ENCODE measurements at places on chromosomes 3 and 15.

DNA sequence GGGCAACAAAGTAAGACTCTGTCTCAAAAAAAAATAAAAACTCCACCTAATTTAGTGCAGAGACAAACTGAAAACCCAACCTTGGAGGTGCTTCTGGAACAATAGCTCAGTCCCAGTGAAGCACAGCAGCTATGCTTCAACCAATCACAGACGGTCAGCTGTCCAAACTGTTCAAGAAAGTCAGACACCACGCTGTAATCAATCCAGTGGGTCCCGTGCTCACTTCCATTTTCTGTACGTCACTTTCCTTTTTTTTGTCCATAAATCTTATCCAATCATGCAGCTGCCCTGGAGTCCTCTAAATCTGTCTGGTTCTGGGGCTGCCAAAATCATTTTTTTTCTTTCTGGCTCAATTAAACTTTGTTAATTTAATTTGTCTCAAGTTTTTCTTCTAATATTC lies 93.6 kb upstream of the FAM174B start:
- DNase-seq, result no peak

- no peak for DNase-seq
These were observed 35.2 kb downstream of the U2SURP start for GRCh38 chr3:143036557-143036956.

- no peak for DNase-seq
These were observed 73.0 kb downstream of the FAM43A start for GRCh38 chr3:194758716-194759115.

DNA sequence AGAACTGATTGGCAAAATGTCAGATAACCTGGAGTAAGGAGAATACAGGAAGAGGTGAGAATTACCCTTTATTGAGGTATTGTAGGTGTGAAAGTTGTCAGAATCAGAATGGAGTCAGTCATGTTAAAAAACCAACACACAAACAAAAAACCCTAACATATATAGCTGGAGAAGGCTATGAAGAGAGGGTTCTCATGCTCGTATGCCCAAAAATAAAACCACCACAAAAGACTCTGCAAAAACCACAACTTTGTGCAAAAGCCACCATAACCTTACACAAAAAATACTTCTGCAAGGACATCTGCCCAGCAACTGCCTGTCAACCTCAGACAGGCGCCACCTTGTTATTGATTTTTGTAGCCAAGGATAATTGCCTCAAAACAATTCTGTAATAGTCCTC lies 136.0 kb downstream of the CD47 start:
- peak; percentile 80 for DNase-seq

GRCh38 chr3:77204788-77205187 lies 164.9 kb downstream of the ROBO2 start:
- peak; percentile 52 for DNase-seq

GRCh38 chr3:158794936-158795518 lies 6.8 kb upstream of the MFSD1 start:
- DNase-seq, result peak; percentile 49

DNA sequence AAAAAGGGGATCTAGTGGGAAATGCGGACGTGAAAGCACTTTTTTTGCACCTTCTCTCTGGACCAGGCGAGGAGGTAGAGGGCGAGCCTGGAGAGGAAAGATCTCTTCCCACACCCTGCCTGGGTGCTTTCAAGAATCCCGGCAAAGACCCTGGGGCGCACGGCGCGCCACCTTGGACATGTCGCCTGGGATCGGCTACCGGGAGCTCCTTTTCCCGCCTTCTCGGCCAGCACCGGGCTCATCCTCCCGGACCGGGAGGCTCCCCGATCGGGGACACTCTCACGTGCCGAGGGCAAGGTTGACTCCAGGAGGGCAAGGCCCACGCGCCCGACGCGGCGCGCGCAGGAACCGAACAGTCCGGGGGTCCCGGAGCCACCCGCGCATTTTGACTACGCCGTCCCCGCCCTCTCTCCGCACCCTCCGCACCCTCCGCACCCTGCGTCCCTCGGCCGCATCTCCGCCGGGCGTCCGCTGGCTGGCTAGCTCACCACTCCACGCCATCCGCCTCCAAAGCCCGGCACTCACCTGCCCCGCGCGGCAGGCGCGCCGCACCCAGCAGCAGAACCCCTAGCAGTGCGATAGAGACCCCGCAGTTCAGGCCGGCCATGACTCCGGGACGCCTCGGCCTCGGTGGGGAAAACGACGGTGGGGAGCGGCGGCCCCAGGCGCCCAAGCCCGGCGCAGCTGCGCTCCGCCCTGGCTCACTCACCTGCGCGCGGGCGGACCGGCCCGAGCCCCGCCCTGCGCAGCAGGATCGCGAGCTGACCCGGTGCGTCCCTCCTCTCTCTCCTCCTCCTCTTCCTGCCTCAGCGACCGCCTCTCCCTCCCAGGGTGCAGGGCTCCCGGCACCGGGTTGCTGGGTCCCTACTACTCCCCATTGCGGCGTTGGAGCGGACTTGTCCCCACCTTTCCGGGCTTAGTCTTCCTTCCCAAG lies at the start of gene CDCP1:
Gene CDCP1 (minus strand): TSS at position 698 of the 934 bp plus-strand sequence. CDS start 91 bp downstream, at position 607.
- peak; percentile 76 for DNase-seq

DNA sequence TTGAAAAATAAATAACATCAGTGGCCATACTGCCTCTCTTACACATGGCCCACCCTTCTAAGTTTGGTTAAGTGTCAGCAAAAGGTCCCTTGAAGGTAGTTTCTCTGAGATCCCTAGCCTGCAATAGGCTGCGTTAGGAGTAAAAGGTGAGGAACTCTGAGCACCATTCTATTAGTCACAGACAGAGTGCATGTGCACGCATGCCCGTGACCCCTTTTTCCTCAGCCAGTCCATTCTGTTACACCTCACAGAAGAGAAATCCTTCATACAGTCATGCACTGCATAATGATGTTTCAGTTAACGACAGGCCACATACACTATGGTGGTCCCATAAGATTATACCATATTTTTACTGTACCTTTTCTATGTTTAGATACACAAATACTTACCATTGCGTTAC lies 12.5 kb downstream of the RCCD1 start:
- DNase-seq, result no peak

GRCh38 chr3:143963946-143964345 lies 7.7 kb upstream of the DIPK2A start:
- DNase-seq, result no peak

DNA sequence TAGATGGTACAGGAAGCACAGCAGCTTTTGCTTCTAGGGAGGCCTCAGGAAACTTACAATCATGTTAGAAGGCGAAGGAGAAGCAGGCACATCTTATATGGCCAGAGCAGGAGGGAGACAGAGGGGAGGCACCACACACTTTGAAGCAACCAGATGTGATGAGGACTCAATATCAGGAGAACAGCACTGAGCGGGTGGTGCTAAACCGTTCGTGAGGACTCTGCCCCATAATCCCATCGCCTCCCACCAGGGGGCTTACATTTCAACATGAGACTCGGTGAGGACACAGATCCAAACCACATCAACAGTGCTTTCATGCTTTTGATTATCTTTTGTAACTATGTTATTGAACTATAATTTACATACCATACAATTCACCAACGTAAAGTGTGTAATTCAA lies 7.6 kb upstream of the TMEM44 start:
- DNase-seq, result no peak

GRCh38 chr15:90241343-90242192 lies 7.6 kb downstream of the GDPGP1 start:
- no peak for DNase-seq

- no peak for DNase-seq
These were observed 112.2 kb upstream of the LRRFIP2 start for GRCh38 chr3:37286569-37286968.

DNA sequence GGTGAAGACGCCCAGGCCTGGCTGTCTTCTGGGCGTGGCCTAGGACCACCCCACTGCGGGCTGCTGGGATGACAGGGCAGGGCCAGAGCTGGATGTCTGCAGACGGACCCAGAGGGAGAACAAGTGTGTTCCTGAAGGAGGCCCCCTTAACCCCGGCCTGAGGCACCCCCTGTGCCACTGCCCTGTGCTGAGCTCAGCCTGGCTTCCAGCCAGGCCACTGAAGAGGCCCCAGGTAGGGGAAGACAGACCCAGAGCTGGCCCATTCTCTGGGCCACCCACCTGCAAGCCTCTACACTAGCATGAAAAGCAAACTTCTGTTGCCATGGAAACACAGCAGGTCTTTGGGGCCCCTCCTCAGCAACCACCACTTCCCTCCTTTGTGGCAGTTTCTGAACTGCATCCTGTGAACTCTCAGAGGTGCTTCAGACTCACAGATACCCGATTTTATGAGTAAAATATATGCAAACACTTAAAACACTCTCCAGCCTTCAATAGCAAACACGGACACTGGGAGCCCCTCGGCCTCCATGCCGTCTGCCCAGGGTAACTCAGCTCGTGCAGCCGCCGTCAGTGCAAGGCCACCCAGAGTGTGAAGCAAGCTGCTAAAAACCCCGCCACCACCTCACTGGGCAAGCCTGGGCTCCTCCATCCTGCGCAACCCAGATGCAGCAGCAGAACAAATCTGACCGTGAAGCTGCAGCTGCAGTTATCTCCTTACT lies 42.5 kb downstream of the CMTM6 start:
- DNase-seq, result peak; percentile 89

- no peak for DNase-seq
These were observed 123.1 kb upstream of the UMPS start for GRCh38 chr3:124607163-124607562.

DNA sequence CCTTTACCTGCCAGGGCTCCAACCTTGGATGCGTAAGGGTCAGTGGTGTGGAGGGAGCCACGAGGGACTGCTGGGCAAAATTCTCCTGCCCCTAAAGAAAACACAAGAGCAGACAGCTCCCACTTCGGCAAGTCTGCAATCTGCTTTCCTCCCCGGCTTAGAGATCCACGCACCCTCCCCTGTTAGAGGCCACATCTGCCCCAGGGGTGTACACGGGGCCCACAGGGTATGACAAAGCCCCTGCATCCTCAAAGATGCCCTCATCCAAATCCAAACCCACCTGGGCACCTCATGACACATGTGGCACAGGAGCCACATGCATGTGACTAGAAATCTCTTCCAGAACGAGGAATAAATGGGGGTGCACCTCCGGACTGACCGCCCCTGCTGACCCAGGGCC lies 25.5 kb downstream of the ZXDC start:
- DNase-seq, result no peak

GRCh38 chr15:90829942-90830440 lies 38.4 kb upstream of the FURIN start:
- DNase-seq, result no peak

DNA sequence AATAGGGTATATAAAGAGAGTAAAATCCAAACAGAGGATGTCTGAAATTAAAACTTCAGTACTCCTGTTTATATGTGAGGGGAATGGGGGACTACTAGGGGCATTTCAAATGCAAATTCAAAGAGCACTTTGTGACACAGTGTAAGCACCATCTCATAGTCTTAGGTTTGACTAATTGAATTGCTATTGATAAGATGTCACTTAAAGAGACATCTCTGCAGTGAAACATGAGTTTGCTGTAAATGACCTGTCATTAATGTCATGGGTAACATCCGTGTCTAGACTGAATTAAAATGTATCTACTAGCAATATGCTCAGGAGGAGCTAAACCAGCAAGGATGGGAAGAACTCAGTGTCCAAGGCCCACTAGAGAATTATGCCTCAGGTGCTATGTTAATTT lies 41.0 kb downstream of the ROBO1 start:
- no peak for DNase-seq

DNA sequence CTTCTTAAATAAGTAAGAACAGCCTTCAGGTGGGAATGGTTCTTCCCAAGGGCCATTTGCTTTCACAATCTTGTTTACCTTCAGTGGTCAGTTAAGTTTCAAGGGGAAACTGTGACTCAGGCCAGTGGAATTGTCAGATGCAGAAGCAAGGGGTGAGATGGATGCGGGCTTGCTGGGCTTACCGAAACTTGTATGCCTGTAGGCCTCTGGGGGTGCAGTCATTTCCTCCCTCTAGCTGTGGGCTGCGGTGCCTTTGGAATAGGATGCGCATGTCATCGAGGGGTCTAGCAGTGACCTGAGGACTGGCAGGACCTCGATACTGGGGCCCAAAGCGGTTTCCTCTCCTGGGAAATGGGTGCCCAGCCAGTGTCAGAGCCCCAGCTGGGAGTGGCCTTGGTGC lies 121.6 kb downstream of the EEFSEC start:
- no peak for DNase-seq

- DNase-seq, result no peak
These were observed 22.8 kb downstream of the IDH3A start for GRCh38 chr15:78171864-78172472.

DNA sequence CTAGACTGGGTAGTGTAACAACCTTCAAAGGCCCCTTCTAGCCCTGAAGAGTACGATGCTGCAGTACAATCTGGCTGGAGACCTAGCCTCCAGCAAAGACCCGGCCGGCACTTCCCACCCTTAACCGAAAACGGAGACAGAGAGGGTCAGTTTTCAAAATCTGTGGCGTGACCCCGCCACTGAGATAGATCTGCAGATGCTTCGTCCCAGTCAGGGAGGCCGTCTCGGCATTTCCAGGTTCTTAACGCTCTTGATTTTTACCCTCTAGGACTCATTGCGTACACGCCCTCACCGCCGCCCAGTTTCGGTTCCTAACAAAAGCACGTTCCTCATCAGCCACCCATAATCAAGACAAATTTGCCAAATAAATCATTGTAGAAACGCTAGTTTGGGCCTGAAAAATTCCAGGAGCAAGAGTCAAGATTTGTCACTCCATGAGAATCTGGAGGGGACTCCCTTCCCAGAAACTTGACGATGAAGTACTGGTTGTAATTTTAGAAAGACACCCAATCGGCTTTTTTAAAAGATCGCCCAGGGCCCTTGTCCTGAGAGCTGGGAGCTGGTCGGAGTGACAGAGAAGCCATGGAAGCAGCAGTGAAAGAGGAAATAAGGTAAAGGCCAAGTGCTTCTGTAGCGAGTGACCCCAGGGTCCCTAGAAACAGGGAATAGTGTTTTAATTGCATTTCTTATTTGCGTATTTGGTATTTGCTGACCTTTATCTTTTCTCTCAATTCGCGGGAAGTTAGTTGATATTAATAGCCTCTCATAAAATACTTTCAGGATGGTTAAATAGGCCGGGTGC lies 868 bp upstream of the TMEM87A start:
- DNase-seq, result peak; percentile 35

- peak; percentile 83 for DNase-seq
These were observed 33.3 kb upstream of the VPS33B start for GRCh38 chr15:91055548-91056331.

DNA sequence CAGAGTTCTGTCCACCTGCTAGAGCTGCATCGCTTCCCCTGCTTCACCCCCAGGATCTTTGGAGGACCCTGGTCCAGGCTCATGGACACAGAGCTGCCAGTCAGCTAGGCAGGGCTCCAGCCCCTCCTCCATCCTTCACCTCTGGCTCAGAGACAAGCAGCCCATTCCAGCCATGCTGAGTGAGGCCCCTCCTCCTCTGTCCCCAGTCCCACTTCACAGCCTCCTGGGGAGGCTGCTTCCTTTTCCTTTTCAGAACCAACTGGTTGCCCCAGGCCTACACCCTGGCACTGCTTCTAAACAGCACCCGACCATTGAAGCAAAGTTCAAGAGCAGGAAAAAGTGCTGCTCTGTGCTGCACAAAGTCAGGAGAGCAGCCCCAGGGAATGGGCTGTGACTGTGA lies 22.2 kb downstream of the IQSEC1 start:
- no peak for DNase-seq

GRCh38 chr15:72128359-72128758 lies 10.2 kb downstream of the SENP8 start:
- DNase-seq, result no peak

GRCh38 chr3:113212844-113213375 lies 1.6 kb downstream of the BOC start:
- DNase-seq, result no peak

- DNase-seq, result no peak
These were observed 261.7 kb downstream of the SLC9A9 start for GRCh38 chr3:143586576-143586975.
